NCI-H1417 treated with DMSO at 0.1 percent for 48 hours (cell line): ENCODE measurements at places on chromosomes 5 and 9.

DNA sequence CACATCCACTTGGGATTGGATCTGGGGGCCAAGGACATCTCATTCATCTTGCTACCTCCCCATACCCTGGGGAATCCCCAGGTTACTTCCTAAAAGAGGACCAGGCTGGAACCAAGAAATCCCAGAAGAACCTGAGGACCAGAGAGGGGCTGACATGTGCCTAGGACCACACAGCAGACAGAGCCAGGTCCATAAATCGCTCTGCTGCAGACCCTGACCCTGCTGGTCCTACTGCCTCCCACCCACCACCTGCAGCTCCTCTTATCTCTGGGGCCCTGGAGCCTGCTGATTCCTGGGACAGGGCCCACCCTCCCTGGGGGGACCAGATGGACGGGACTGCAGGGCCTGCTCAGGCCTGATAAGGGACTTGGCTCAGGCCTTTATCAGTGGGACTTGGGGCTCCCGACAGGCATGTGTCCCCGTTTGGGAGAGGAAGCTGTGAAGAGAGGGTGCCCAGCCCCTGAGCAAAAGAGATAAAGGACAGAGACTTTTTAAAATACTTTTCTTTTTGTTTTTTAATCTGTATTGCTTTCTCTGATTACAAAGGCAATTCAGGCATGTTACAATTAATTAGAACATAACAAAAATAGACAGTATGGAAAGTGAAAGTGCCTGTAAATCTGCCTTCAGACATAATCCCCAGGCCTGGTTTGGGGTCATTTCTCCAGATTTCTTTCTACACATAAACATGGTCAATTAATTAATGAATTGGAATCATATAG is 101.3 kb upstream of the LARP1 start:
- DNase-seq = no peak

- no peak for DNase-seq
Observed at GRCh38 chr5:43427306-43427705, 15.1 kb upstream of the CCL28 start.

GRCh38 chr5:15728811-15729210 is 228.8 kb downstream of the FBXL7 start:
- no peak for DNase-seq

DNA sequence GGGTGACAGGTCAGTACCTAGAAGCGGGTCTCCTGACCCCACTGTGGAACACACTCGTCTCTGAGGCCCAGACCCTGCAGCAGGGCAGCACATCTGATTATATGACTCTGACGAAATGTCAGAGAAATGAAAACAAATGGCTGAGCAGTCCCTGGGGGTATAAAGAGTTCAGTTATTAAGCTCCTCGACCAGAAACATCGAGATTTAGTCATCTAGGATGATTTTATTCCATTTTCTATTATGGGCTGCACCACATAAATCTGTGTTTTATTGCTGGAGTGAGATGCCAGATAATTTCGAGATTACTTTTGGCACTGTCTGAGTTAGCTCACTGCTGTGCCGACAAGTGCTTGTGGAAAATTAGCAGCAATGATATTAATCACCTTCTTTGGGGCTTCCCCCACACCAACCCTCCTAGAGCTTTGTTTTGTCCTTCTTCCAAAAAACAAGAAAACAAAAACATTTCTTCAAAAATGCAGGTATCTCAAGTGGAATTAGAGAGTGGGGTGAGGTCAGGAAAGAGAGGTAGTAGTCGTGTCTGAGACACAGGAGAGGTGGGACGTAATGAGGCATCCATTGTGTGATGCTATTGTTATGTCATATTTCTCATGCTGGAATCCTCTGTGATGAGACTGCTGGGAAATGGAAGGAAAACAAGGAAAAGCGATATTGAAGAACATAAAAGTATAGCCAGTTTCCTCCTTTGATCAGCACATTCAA is 495.5 kb downstream of the DMAC1 start:
- DNase-seq = no peak
